ENCODE measurements at places on chromosomes 1 and 21.

DNA sequence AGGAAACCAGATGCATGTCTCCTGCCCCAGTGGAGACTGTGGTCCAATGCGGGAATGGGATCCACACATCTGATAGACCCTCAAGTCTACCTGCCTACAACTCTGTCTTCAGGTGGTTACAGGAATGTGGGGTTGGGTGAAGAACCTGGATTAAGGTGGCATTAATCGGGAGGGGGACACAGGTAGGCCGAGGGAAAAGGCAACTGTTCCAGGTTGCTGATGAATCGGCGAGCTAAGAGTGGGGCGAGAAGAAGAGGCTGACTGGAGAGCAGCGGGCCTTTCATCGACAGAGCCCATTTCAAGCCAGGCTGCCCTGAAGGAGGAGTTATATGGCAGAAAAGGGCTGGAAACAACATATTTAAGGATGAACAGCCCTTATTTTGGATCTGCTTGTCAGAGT lies 836 bp downstream of the CD2 start:
- no peak for DNase-seq

DNA sequence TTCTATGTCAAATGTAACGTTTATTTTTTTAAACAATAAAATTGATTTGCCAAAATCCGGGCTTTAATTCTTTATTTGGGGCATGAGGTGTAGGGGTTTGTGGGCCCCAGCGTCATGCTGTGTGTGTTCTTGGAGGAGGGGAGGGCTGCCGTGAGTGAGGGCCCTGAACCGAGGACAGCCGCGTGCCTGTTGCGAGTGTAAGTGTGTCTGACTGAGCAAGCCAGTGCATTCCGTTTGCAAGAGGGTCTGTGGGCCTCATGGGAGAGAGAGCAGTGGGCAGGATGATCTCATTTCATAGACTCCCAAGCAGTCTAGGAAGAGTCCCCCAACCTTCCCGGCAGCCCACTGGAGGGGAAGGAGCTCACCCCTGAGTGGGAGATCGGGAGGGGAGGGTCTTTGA lies 21.4 kb upstream of the SPSB1 start:
- DNase-seq = no peak

DNA sequence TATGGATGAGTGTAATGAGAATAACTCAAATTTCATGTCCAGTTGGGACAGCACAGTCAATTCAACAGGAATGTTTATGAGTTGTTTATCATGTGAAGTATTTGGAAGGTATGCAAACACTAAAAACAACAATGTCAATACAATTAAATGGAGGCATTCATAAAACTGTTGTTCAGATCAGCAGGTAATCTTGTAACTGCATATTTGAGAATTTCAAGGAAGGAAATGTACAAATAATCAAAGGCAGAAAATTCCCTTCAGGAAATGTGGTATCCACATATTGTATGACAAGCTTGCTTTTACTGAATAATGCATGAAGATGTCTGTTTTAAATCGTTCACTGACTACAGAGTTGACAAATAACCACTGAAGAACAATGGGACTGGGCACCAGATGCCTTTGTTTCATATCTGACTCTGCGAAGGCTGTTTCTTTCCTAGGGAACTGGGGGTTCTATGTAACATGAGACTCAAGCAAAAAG lies 198.3 kb downstream of the LTN1 start:
- no peak for DNase-seq

DNA sequence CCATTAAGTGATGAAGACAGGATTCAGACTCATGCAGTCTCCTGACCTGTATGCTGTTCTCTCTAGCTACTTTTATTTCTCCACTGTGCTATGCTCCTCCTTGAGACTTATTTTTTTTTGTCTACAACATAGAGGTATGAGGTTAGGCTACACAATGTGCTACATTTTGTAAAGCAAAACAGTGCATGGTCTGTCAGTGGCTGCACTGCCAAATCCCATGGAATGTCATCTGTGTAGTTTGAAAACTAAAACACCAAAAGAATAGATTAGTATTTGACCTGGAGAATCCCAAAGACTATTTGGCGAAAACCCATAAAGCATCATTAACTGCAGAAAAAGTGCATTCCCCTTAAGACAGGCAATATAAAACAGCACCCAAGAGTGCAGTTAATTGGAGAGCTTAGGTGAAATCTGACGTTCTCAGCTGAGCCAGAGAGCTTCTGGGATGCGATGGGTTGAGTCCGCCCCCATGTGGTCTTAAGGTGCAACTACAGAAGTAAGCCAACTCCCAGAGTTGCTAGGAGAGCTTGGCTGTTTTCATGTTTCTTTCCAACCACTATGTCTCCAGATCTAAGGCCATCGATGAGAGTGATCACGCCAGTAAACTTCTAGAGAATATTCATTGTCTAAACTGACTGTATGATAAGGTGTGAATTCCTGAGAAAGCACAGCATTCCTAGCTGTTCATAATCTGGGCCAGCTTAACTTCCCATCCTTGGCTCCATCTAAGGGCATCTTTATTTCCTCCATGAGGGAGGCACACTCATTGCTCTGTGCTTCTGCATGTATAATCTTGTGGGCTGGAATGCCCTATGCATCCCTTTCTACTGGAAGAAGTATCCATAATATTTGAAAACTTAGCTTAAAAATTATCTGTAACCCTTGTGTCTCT lies 20.7 kb upstream of the CYP2J2 start:
- DNase-seq = peak; percentile 44

DNA sequence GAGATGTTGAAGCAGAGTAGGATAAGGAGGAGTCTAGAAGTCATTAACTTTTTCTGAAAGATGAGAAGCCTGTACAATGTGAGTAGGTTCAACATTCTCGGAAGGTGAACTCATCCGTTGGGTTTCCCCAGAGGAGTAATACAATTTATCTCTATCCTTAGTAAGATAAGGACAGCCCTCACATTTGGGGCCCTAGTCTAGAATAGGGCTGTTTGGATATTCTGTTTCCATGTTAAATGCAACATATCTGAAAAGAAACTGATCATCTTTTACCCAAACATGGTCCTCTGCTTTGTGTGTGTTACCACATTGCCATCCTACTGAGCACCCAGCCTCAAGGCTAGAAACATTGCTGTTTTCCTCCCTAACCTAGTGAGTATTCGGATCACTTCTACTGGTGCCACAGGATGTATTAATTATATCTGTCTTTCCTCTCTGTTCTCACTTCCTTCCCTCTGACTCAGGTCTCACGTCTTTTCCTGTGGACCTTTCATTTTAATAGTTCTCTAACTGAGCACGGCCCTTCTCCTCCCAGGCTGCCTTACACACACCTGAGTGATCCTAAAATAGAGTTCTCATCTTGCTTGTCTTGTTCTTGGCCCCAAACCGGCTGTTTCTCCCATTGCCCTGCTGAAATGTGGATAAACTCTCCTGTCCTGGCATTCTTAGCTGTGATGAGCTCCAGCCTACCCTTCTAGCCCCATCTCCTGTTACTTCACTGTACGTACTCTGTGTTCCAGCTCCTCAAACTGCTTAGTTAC lies 91.7 kb downstream of the CDC14A start:
- DNase-seq = peak; percentile 83

DNA sequence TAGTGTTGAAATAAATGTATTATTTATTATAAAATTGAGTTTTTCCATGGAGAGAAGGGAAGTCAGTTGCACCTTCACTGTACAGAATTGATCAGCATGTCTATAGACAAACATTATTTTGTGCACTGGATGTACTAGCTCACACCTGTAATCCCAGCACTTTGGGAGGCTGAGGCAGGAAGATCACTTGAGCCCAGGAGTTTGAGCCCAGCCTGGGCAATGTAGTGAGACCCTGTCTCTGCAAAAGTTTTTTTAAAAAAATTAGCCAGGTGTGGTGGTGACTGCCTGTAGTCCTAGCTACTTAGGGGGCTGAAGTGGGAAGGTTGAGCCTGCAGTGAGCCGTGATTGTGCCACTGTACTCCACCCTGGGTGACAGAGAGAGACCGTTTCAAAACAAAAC lies 87.7 kb downstream of the MAST2 start:
- DNase-seq = no peak

GRCh38 chr1:214990619-214991018 lies 91.9 kb upstream of the KCNK2 start:
- peak; percentile 81 for DNase-seq

DNA sequence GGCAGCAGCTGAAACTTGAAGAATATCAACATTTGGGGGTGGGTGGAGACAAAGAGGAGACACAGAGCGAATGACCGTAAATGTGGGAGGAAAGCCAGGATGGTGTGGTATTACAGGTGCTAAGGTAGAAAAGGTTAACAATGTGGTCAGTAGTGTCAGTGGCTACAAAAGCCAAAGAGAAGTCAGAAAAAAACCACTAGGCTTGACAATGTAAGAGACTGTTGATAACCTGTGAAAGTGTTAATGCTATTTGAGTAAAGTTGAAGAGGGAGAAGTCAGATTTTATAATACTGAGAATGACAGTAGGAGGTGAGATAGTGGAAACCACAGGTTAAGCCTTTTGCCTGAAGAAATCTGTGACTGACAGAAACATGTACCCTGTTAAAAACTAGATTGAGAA lies 120.8 kb downstream of the CLEC20A start:
- no peak for DNase-seq

DNA sequence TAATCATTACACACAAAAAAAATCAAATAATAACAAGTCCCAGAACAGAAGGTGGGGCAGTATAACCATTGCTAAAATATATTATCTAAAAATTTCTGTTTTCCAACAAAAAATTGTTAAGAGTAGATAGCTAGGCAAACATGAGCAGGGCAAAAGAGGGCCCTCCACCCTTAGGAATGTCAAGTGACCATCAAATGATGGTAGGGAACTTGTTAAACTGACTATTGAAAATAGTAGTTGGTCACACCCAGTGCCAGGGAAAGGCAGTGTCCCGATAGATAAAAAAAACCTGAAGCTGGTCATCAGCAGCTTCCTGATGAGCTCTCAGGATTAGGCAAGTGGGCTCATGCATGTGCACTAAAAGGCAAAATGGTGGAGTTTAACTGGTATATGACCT lies 18.4 kb upstream of the COP1 start:
- DNase-seq = no peak

DNA sequence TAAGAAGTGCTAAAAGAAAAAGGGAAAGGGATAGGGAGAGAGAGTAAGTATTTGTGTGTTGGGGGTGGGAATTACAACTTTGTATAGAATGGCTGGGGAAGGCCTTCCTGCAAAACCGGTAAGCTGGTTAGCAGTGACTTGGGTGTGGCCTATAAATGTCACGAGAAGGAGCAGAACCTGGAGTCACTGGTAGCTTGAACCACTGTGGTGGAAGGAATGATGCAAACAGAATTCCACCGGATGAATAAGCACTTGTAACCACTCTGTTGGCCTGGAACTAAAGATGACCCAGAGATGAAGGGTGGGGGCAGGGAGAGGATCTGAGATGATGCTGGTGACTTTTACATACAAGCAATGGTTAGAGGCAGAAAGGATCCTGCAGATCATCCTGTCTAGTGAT lies 8.9 kb downstream of the XKR8 start:
- DNase-seq = no peak

DNA sequence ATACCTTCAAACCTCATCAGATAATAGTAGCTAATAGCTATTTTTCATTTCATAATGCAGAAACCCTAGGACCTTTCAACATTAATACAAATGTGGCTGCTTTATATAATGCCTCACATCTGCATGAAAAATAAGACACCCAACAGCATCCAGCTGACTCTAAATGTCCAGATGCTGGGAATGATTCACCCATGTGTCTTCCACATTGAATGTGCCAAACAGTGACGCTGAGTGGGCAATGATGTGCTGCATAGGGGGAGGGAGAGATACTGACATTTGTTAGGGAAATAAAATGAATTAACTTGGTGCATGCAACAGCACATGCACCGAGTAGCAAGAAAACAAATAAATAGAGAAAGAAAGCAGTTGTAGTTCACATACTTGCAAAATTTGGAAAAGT lies 199.3 kb downstream of the DSCAM start:
- no peak for DNase-seq

- DNase-seq = no peak
These were observed 270.7 kb downstream of the S1PR1 start for GRCh38 chr1:101507547-101507971.

- DNase-seq = no peak
These were observed 239.1 kb upstream of the FGGY start for GRCh38 chr1:59057796-59058195.

- DNase-seq = no peak
These were observed 14.5 kb upstream of the CBR3 start for GRCh38 chr21:36120304-36120888.

DNA sequence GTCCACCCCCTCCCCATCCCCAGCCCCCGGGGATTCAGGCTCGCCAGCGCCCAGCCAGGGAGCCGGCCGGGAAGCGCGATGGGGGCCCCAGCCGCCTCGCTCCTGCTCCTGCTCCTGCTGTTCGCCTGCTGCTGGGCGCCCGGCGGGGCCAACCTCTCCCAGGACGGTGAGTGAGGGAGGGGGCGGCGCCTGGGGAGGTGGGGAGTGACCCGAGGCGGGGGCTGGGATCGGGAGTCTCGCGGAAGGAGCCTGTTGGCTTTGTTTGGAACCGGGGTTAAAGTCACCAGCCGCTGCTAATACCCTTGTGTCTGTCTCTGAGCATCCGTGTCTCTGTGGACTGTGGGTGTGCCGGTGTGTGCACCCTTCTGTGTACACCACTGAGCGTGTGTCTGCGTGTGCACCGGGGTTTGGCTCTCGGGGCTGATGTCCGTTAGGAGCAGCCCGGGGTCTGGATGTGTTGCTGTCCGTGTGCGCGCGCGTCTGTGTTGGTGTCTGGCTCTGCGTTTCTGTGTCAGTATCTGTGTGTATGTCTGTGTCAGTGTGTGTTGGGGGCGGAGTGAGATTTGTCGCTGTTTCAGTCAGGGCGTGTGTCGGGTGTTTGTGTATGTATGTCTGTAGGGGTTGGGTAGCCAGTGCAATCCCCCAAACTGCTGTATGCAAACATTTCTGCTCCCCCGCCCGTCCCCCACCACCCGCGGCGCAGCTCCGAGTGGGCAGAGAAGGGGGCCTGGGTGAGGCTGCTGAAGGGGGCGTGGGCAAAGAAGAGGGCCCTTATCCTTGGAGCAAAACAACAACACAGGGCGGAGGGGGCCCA lies 480 bp downstream of the CADM3 start:
- DNase-seq = no peak
